ENCODE measurements at places on chromosomes 4 and X. TPM values are rescaled to one million over a fixed set of nuclear protein-coding genes. Genes with fewer than 3 reads are reported as not detected.

SPIN2A gene
- 0.50 TPM for total RNA-seq

GSX2 gene
- 0.33 TPM for total RNA-seq

SCOC gene
- 40.1 TPM for total RNA-seq

ADH7 gene
- total RNA-seq, result not detected

LEF1 gene
- 1.8 TPM for total RNA-seq

IL2 gene
- not detected for total RNA-seq

- H3K27me3 ChIP-seq, result no peaks in the 10 kb centered on the region
- H3K4me1 ChIP-seq, result peaks cover 2% of the 10 kb centered on the region
- H3K4me3 ChIP-seq, result no peak overlapping the region
- DNase-seq, result no peak
Observed at GRCh38 chrX:21955403-21956189, 15.1 kb downstream of the SMS start.

GRCh38 chrX:103783971-103784370 is 7.3 kb downstream of the PLP1 start:
- H3K4me1 ChIP-seq, result no peaks in the 10 kb centered on the region
- H3K36me3 ChIP-seq, result no peaks in the 10 kb centered on the region
- no peak for DNase-seq

GRCh38 chr4:67394879-67395278 is 150.4 kb downstream of the CENPC start:
- H3K27ac ChIP-seq, result no peak overlapping the region
- no peak overlapping the region for H3K4me3 ChIP-seq
- no peaks in the 10 kb centered on the region for H3K27me3 ChIP-seq
- H3K4me1 ChIP-seq, result no peaks in the 10 kb centered on the region

DNA sequence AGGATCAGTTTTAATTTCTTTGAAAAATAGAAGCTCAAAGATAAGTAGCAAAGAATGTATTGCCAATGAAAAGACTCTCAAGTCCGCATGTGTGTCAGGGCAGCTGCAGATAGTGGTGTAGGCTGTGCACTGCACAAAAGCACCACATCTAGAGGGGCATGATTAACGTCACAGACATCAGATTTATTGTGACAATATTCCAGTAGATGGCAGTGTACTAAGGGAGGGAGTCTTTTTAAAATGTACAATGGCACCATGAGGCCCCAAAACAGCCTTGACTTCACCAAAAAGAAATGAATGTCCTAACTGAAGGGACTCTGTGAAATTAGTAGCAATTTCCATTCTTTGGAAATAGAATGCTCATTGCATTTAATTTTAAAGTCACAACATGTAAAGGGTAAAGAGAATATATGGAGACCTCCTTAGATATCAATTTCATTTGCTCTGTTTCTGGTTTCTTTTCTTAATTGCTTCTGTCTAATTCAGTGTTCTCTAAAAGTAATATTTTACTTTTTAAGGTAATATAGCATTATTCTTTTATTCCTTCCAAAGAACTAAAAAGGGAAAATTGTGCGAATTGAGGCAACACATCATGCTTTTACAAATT is 98.4 kb downstream of the ZNF827 start:
- H3K27me3 ChIP-seq, result no peaks in the 10 kb centered on the region
- no peak overlapping the region for H3K4me3 ChIP-seq
- H3K36me3 ChIP-seq, result no peaks in the 10 kb centered on the region
- peak; percentile 53 for DNase-seq
- no peaks in the 10 kb centered on the region for H3K4me1 ChIP-seq

GRCh38 chr4:74982546-74983252 is 49.8 kb downstream of the PARM1 start:
- H3K4me3 ChIP-seq, result no peak overlapping the region
- H3K27me3 ChIP-seq, result no peaks in the 10 kb centered on the region
- H3K4me1 ChIP-seq, result no peaks in the 10 kb centered on the region

DNA sequence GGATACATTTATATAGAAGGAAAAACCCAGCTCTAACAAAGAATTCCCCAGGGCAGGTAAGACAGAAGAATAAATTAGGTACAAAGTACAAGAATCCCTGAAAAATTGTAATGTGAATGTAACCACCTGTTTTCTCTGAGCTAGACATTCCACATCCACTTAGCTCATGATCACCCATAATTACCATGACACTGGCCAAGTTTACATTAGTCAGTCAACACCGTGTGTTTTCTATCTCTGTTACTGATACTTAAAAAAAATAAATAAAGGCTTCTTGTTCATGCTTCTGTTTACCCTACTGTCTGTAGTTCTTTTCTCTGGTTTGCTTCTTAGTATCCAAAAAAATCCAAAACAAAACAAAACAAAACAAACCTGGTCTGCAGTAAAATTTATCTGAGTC is 66.0 kb downstream of the CBLL2 start:
- no peak overlapping the region for H3K4me3 ChIP-seq
- no peaks in the 10 kb centered on the region for H3K4me1 ChIP-seq
- no peaks in the 10 kb centered on the region for H3K27me3 ChIP-seq
- H3K27ac ChIP-seq, result no peak overlapping the region

DNA sequence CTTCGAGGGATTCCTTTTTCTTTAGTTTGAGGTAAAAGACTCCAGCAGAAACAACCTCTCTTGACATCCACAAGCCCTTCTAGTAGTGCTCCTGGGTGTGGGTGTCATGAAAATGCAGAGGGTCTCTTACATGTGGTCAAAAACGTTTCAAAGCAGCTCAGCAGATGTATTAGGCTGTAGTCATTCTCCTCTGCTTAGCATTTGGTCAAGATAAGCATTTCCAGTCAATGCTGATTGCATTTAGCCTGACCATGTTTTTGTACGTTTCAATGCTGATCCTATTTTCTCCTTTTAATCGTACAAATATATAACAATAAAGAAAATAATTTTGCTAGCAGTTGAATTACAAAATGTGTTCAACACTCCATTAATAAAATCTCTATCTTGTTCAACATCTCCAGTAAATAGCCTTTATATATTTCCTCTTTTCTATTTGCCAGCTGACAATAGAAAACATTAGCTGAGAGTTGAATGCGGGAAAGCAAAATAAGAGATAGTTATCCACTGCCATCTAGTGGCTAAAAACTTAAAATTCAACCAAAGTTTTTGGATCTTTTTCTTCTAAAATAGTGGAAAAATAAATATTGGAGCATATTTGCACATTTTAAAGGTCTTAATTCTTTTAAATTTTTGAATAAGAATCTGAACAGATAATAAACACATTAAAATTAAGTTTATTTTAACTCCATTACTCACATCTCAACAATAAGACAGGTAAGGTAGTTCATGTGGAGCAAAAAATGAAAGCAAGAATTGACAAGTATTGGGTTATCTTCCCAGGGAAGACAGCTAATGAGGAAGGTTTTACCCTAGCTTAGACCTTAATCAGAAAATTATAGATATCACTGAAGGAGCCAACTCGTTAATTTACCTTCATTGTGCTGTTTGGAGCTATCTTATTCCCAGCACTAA is 15.2 kb upstream of the PACRGL start:
- no peaks in the 10 kb centered on the region for H3K4me1 ChIP-seq
- DNase-seq, result no peak
- H3K36me3 ChIP-seq, result no peaks in the 10 kb centered on the region
- H3K27me3 ChIP-seq, result no peaks in the 10 kb centered on the region
- no peak overlapping the region for H3K4me3 ChIP-seq

- no peak overlapping the region for H3K4me3 ChIP-seq
- no peak overlapping the region for H3K27ac ChIP-seq
- H3K27me3 ChIP-seq, result no peaks in the 10 kb centered on the region
- H3K4me1 ChIP-seq, result no peaks in the 10 kb centered on the region
- no peaks in the 10 kb centered on the region for H3K36me3 ChIP-seq
Observed at GRCh38 chr4:55075823-55076716, 49.3 kb downstream of the KDR start.

DNA sequence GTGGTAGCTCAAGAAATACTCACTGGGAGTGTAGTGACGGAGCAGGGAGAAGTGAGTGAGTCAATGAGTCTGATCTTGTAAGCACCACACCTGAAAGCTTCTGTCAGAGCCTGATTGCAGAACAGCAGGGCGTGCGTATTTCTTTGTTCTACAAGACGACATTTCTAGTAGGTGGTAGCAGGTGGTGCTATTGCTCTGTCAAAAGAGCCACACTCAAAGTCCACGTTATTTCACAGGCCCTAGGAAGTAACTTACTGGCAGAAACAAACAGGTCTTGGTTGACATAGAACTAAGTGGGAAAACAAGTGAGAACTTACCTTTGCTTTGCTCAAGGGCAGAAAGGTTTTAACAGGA is 46.4 kb upstream of the SPRY1 start:
- H3K27me3 ChIP-seq, result no peaks in the 10 kb centered on the region
- no peak overlapping the region for H3K4me3 ChIP-seq
- no peaks in the 10 kb centered on the region for H3K36me3 ChIP-seq

- no peaks in the 10 kb centered on the region for H3K4me1 ChIP-seq
- no peak overlapping the region for H3K4me3 ChIP-seq
- no peaks in the 10 kb centered on the region for H3K36me3 ChIP-seq
- no peak for DNase-seq
Observed at GRCh38 chr4:15870079-15870478, 68.5 kb downstream of the FGFBP1 start.

DNA sequence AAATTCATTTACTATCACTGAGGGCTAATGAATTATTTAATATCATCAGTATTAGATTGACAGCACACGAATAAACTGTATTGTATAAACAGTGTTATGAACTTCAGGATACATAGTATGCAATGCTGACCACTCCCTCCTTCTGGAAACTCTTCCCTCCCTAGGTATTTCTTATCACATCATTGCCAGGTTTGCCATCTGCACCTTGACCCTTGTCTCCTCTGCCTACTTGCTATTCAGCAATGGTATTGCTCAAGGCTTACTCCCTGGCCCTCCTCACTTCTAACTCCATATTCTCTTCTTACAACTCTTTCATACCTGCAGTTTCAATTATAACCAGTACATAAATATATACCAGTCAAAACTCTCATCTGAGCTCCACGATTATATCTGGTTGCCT is 38.9 kb downstream of the ATP8A1 start:
- H3K27me3 ChIP-seq, result no peaks in the 10 kb centered on the region
- H3K27ac ChIP-seq, result no peak overlapping the region
- DNase-seq, result no peak

GRCh38 chr4:173500841-173501591 is 29.0 kb downstream of the HAND2 start:
- H3K27me3 ChIP-seq, result peaks cover 33% of the 10 kb centered on the region
- H3K4me1 ChIP-seq, result no peaks in the 10 kb centered on the region
- H3K36me3 ChIP-seq, result no peaks in the 10 kb centered on the region
- DNase-seq, result no peak

DNA sequence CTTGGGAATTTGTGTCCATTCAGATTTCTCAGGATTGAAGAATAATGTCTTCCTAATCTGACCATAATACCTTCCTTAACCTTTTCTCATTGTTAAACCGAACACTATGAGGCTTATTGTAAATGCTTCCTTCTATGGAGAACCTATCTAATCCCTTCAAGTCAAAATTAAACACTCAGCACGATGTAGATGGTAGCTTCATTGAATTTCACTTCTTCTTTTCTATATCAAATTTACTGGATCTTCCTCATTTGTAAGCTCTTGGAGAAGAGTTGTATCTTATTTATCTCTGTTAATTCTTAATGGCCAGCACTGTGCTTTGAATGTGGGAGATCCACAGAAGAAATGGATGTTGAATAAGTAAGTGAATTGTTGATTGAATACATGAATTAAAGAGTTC is 109.0 kb upstream of the RAPGEF2 start:
- H3K27me3 ChIP-seq, result no peaks in the 10 kb centered on the region
- no peak overlapping the region for H3K4me3 ChIP-seq
- H3K36me3 ChIP-seq, result no peaks in the 10 kb centered on the region
- H3K27ac ChIP-seq, result no peak overlapping the region

GRCh38 chr4:54902271-54902670 is 223.1 kb downstream of the KDR start:
- no peak overlapping the region for H3K4me3 ChIP-seq
- no peak overlapping the region for H3K27ac ChIP-seq
- H3K36me3 ChIP-seq, result no peaks in the 10 kb centered on the region
- H3K27me3 ChIP-seq, result no peaks in the 10 kb centered on the region
- peaks cover 2% of the 10 kb centered on the region for H3K4me1 ChIP-seq

GRCh38 chrX:110373310-110373709 is 14.7 kb downstream of the RTL9 start:
- H3K36me3 ChIP-seq, result no peaks in the 10 kb centered on the region
- no peak overlapping the region for H3K4me3 ChIP-seq
- H3K27me3 ChIP-seq, result no peaks in the 10 kb centered on the region
- H3K27ac ChIP-seq, result no peak overlapping the region

GRCh38 chrX:131330735-131331134 is 41.6 kb upstream of the IGSF1 start:
- no peak overlapping the region for H3K27ac ChIP-seq

- no peaks in the 10 kb centered on the region for H3K4me1 ChIP-seq
- H3K27me3 ChIP-seq, result no peaks in the 10 kb centered on the region
- peak; percentile 33 for DNase-seq
- no peaks in the 10 kb centered on the region for H3K36me3 ChIP-seq
Observed at GRCh38 chrX:19720236-19720635, 167.2 kb downstream of the SH3KBP1 start.

GRCh38 chr4:74715706-74716435 is 78.5 kb downstream of the BTC start:
- H3K27ac ChIP-seq, result no peak overlapping the region
- H3K27me3 ChIP-seq, result no peaks in the 10 kb centered on the region
- H3K4me1 ChIP-seq, result no peaks in the 10 kb centered on the region

DNA sequence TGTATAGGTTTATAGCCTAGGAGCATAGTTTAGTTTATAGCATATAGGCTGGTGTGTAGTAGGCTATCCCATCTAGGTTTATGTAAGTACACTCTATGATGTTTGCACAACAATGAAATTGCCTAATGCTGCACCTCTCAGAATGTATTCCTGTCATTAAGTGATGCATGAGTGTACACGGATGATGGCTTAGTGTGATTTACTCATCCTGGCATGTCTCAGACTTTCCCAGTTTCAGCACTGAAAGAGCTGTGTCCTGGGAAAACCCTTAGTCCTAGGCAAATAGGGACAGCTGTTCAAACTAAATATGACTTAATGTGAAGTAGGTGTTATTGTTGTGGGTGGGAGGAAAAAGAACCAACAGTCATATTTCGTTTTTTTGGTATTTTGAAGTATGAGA is 264.9 kb upstream of the MAGEB18 start:
- no peaks in the 10 kb centered on the region for H3K27me3 ChIP-seq
- H3K4me3 ChIP-seq, result no peak overlapping the region
- no peaks in the 10 kb centered on the region for H3K4me1 ChIP-seq
- H3K36me3 ChIP-seq, result no peaks in the 10 kb centered on the region

- H3K27ac ChIP-seq, result no peak overlapping the region
Observed at GRCh38 chr4:40840255-40840984, 90.7 kb downstream of the NSUN7 start.

- no peaks in the 10 kb centered on the region for H3K4me1 ChIP-seq
- no peaks in the 10 kb centered on the region for H3K27me3 ChIP-seq
- DNase-seq, result peak; percentile 60
- H3K4me3 ChIP-seq, result no peak overlapping the region
Observed at GRCh38 chrX:97039363-97040029, 155.8 kb downstream of the RPA4 start.

Measured in fibroblast of lung (primary cell).